ENCODE measurements at places on chromosomes 2 and 18. TPM values are rescaled to one million over a fixed set of nuclear protein-coding genes. Genes with fewer than 3 reads are reported as not detected.

GRCh38 chr2:231454361-231454791 lies 9.9 kb downstream of the NCL start:
- peaks cover 33% of the 10 kb centered on the region for H3K36me3 ChIP-seq
- H3K4me3 ChIP-seq: no peak overlapping the region
- no peaks in the 10 kb centered on the region for H3K27me3 ChIP-seq
- H3K4me1 ChIP-seq: no peaks in the 10 kb centered on the region

GRCh38 chr2:132392221-132392620 lies 24.4 kb upstream of the GPR39 start:
- no peaks in the 10 kb centered on the region for H3K4me1 ChIP-seq
- no peak overlapping the region for H3K4me3 ChIP-seq
- no peaks in the 10 kb centered on the region for H3K27me3 ChIP-seq
- H3K36me3 ChIP-seq: no peaks in the 10 kb centered on the region

Gene GCKR
- 150 TPM for total RNA-seq

- H3K36me3 ChIP-seq: no peaks in the 10 kb centered on the region
- no peak overlapping the region for H3K27ac ChIP-seq
- H3K27me3 ChIP-seq: no peaks in the 10 kb centered on the region
- no peak for DNase-seq
- H3K4me1 ChIP-seq: no peaks in the 10 kb centered on the region
Observed at GRCh38 chr18:46767217-46767616, 10.4 kb upstream of the ST8SIA5 start.

DNA sequence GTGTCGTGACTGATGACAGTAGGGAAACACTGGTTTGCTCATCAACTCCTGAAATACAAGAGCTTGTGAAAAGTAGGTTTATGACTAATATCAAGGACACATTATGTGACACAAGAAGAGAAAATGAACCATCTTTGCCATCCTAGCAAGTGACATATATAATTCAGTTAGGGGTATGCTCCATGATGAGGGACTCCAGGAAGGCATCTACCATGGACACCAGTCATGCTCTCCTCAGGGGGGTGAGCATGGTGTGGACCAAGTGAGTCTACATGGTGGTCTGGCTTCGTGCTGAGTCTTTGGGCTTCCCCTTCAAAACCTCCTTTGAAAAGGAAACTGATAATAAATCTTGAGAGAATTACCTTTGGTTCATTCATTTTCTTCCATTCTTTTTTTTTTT lies 11.7 kb upstream of the SERPINB5 start:
- H3K27me3 ChIP-seq: no peaks in the 10 kb centered on the region
- H3K27ac ChIP-seq: no peak overlapping the region
- no peak overlapping the region for H3K4me3 ChIP-seq
- no peak for DNase-seq
- H3K4me1 ChIP-seq: peaks cover 4% of the 10 kb centered on the region
- H3K36me3 ChIP-seq: no peaks in the 10 kb centered on the region

DNA sequence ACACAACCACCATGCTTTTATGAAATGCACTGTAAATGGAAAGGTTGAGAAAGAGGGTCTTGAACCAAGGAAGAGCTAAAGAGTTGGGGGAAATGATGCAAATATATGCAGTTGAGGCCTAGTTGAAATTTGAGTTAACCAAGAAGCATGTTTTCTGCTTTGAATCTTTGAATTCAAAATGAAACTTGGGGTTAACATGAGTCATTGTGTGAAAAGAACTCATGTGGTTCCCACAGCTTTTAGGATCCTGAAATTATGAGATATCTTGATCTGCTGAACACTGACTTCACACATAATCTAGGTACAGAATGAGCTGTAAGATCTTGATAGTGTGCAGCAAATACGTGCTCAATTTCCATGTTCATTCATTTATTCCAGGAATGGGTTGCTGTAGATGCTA lies 422.9 kb upstream of the TRIB2 start:
- H3K27ac ChIP-seq: no peak overlapping the region
- H3K27me3 ChIP-seq: no peaks in the 10 kb centered on the region
- DNase-seq: no peak
- no peak overlapping the region for H3K4me3 ChIP-seq

Gene MEP1B
- not detected for total RNA-seq

DNA sequence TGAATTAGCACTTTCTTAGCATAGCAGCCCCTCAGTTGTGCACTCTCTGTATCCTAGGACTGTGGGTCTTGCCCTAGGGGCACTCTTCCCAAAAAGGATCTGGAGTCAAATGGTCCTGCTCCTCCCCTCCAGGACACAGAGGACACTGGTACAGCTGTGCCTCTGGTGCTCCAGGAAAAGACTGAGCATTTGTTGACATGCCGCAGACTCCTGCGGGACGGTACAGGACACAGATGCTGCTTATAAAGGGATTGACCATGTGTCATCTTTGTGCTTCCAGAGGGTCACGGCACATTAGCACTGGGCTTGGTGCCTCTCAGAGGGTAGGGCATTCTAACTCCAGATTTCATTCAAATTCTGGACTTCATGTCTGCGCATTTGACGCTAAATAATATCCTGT lies 110.5 kb downstream of the KLF7 start:
- no peak overlapping the region for H3K4me3 ChIP-seq
- no peak overlapping the region for H3K27ac ChIP-seq
- H3K27me3 ChIP-seq: no peaks in the 10 kb centered on the region
- DNase-seq: no peak
- H3K36me3 ChIP-seq: no peaks in the 10 kb centered on the region

DNA sequence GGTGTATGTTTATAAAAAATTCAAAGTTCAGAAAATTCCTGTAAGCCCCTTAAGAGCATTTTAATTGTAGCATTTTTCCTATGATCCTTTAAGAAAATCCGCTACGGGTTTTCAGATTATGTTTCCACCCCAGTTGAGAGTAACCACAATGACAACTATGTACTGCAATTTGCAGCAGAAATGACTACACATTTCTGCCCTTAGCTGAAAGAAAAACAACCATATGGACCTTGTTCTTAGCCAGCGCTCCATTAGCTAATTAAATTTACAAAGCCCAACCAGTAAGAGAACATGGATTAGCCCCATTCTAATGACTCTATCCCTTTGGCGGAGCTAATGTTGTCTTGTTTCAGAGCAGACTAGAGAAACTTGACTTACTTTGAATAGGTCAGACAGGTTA lies 247.6 kb downstream of the SLC8A1 start:
- H3K4me1 ChIP-seq: no peaks in the 10 kb centered on the region
- H3K27me3 ChIP-seq: no peaks in the 10 kb centered on the region
- no peaks in the 10 kb centered on the region for H3K36me3 ChIP-seq
- H3K27ac ChIP-seq: no peak overlapping the region

Gene SLC9A4
- total RNA-seq: not detected

- H3K27ac ChIP-seq: no peak overlapping the region
- no peaks in the 10 kb centered on the region for H3K4me1 ChIP-seq
- no peak overlapping the region for H3K4me3 ChIP-seq
- no peak for DNase-seq
- no peaks in the 10 kb centered on the region for H3K27me3 ChIP-seq
Observed at GRCh38 chr18:61236356-61237057, 96.7 kb upstream of the CDH20 start.
